ENCODE measurements at places on chromosomes 1 and 21.

DNA sequence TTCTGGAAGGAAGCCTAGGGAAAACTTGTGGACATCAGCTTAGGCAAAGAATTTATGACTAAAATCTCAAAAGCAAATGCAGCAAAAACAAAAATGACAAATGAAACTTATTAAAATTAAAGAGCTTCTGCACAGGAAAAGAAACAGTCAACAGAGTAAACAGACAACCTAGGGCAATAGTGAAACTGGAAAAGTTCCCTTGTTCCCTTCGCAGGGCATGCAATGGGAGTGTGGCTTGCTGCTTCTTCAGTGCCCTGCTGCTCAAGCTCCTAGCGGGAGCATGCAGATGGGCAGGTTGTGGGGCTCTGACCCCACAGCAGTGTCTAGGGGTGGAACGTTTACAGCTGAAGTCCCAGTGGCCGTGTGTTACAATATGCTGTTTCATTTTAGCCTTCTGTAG lies 1797.4 kb downstream of the NCAM2 start:
- no peak for DNase-seq

DNA sequence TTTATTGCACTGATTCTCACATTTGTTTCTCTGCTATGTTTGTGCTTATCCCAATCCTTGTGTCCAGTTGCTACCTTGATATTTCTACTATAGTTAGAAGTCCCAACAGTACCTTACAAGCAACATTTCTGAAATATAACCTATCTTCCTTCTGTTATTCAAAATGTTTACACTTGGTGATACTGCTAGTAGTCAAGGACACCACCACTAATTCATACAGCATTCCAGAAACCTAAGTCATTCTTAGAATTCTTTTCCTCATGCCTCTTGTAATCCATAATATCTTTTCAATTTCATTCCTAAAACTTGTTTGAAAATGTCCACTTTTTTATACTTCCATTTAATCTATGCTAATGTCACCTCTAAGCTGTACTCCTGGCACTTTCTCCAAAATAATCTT lies 2132.1 kb downstream of the NCAM2 start:
- no peak for DNase-seq

GRCh38 chr1:234149217-234149616 lies 224.0 kb upstream of the COA6 start:
- peak; percentile 37 for DNase-seq

DNA sequence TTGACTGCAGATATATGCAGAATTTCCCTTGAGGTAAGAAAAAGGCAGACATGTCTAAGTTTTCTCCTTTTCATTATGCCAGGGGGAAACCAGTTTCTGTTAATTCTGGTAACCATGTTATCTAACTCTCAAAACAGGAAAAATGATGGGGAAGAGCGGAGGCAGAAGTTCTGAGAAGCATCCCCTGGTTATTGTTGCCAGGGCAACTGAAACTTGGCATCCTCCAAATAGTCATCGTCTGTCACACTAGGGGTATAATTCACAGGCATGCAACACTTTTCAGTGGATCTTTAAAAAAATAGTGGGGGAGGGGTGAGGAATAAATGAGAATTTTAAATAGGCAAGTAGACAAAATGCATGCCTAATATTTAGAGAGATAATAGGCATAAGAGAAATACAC lies 715.3 kb upstream of the CXADR start:
- DNase-seq: no peak

DNA sequence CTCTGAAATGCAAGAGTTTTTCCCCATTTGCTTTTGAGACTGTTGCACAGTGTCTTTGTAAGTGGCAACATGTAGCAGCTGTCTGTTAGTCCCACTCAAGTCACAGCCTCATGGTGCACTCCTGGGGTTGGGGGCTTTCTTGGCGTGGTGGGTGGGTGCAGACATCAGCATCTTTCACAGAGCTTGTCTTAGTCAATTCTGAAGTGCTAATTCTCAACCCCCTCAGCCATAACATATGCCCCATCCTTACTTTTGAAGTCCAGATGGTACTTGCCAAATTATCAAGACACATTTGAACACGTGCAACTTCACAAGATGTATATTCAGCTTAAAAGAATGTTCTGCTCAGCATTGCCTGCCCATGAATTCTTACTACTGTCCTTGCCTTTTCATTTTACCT lies 87.1 kb downstream of the VCAM1 start:
- DNase-seq: no peak

GRCh38 chr1:4058122-4058521 lies 158.1 kb upstream of the C1orf174 start:
- DNase-seq: no peak

DNA sequence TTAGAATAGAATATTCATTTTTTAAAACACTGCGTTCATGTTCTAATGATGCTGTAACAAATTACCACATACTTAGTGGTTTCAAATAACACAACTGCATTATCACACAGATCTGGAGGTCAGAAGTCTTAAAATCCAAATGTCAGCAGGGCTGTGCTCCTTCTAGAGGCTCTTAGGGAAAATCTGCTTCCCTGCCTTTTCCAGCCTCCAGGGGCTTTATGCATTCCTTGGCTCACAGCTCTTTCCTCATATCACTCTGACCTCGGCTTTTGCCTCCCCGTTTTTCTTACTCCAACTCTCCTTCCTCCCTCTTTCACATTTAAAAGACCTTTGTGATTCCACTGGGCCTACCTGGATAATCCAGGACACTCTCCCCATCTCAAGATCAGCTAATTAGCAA lies 18.6 kb upstream of the FMN2 start:
- no peak for DNase-seq

DNA sequence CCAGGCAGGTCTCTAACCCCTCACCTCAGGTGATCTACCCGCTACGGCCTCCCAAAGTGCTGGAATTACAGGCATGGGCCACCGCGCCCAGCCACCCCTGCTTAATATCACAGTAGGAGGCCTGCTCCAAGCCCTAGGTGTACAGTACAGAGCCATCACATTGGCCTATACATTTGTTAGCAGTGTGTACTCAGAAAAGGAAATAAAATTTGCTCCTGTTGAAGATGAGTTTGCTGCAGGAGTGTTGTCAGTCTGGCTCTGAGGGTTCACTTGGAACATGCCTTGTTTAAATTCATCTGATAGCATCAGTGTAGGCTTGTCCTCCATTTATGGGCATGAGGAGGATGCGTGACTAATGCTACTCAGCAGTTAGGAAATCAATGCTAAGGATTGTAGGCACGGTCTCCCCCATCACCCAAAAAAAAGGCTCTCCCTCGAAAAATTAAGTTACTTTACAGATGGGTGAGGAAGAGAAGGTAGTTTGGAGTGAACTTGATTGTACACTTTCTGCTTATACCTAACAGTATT lies 4.6 kb upstream of the ENAH start:
- peak; percentile 74 for DNase-seq

GRCh38 chr1:46522184-46522968 lies 29.1 kb downstream of the KNCN start:
- no peak for DNase-seq

- DNase-seq: no peak
Measured at GRCh38 chr1:226631229-226632000, 82.9 kb downstream of the STUM start.

- no peak for DNase-seq
Measured at GRCh38 chr21:44519346-44520325, 20.4 kb downstream of the KRTAP10-1 start.

DNA sequence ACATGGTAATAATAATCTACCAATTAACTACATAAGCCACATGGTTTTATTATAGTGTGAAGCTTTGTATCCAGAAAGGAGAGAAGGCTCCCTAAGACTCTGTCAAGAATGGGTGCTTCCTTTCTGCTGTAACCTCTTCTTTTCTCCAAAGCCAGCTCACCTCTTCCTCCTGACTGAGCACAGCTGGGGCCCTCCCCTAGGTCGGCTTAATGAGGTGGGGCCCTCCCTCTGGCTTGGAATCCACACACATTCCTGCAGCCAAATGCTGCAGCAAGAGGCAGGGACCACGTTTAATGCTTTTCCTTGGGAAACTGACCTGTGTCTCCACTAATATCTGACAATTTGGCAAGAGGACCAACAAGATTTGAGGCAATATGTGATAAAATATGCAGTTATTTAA lies 94.8 kb downstream of the DSCAM start:
- no peak for DNase-seq

DNA sequence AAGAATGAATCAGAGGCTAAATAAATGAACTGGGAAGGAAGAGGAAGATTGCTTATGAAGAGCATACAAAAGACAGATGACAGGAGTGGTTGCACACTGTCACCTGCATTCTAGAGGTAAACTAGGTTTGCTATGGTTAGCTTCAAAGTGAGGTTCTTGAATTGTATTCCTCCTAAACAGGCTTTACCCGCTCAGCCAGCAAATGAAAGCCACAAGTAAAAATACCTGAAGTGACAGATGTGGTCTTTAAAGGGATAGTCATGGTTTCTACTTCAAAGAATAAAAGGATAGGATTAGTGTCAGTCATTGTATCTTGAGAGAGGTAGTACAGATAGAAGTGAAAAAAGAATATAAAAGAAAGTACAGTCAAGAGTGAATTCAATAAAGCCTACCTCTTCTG lies 32.4 kb upstream of the PRDX6 start:
- no peak for DNase-seq

GRCh38 chr1:31569596-31570173 lies 6.6 kb upstream of the TINAGL1 start:
- DNase-seq: no peak

- DNase-seq: no peak
Measured at GRCh38 chr1:62998845-62999649, 215.1 kb downstream of the ATG4C start.

DNA sequence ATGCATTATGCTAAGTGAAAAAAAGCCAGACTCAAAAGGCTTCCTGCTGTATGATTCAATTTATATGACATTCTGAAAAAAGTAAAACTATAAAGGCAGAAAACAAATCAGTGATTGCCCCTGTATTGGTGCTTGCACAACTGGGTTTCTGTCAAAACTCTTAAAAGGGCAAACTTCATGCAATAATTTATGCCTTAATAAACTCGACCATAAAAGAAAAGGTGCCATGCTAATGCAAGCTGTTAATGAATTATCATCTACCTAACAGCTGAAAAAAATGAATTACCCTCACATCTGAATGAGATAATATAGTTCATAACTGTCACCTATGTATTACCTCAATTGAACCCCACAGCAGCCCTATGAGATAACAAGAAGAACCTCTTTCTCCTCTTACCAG lies 120.8 kb upstream of the ATP1A1 start:
- no peak for DNase-seq

DNA sequence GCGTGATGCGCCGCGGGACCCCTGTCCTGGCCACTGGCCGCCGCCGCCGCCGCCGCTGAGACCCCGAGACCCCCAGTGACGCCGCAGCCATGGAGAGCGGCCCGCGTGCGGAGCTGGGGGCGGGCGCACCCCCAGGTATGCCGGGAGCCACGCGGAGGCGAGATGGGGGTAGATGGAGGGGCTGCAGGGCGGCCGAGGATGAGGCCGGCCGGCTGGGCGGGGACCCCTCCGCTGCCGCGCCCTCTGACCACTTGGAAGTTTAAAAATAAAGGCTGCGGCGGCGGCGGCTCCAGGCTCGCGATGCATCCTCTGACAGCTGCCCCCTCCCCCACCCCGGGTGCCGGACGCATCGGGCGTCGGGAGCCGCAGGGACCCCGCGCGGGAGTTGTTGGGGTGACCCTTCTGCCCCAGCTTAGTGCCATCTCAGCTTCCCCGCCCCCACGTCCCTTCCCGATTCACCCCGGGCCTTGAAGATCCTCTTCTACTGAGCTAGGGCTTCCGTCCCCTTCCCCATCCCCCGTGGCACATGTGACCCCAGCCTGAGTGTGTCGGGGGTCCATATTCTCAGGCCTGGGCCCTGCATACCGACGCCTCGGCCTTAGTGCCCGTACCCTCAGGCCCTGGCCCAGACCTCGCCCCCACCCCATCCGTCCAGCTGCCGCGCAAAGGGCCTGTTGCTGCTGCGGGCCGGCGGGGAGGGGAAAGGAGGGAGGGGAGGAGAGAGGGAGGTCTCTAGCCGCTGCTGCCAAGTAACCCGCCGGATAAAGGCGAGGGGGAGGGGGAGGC lies 562 bp downstream of the MAP7D1 start:
- no peak for DNase-seq

DNA sequence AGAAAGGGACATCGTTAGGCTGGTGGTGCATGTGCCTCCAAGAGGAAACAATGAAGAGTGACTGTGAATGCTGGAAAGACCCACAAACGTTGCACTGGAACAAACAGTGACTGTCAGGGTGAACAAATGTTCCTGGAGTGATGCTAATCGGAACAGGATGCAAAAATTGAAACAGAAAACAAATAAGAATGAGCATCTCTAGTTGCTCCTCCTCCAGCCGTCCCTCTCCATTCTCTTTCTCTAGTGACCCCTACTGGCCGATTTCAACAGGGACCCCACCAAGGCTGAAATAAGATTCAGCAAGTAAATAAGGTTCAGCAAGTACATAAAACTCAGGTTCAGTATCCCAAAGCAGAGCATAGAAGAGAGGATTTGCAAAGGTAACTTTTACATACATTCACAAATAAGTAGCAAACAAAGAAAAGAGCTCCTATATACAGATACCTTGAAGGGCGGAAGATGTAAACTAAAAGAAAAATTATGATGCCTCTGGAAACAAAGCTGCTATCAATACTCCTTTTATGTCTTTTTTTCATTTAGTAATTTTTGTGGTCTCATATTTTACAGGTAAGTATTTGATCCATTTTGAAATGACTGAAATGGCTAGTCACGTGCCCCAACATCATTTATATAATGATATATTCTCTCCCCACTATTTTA lies 836.1 kb upstream of the ADAMTS5 start:
- DNase-seq: no peak

DNA sequence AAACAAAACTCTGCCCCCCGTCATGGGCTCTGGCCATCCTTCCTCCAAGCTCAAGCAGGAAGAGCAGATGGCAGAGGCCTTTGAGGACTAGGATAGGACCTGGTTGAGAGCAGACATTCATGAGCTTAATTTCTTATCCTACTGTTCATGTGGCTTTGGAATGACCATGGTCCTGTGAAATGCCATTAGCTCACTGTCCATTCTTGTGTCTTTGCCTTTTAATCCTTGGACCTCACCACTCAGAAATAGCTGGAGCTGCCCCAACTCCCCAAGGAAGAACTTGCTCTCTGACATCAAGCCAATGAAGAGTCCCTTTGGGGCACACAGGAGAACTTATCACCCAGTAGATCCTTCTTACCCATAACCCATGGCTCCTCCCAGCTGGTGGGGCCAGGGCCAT lies 11.6 kb upstream of the FAM20B start:
- no peak for DNase-seq

GRCh38 chr1:209720826-209721225 lies 16.2 kb downstream of the HSD11B1 start:
- no peak for DNase-seq

DNA sequence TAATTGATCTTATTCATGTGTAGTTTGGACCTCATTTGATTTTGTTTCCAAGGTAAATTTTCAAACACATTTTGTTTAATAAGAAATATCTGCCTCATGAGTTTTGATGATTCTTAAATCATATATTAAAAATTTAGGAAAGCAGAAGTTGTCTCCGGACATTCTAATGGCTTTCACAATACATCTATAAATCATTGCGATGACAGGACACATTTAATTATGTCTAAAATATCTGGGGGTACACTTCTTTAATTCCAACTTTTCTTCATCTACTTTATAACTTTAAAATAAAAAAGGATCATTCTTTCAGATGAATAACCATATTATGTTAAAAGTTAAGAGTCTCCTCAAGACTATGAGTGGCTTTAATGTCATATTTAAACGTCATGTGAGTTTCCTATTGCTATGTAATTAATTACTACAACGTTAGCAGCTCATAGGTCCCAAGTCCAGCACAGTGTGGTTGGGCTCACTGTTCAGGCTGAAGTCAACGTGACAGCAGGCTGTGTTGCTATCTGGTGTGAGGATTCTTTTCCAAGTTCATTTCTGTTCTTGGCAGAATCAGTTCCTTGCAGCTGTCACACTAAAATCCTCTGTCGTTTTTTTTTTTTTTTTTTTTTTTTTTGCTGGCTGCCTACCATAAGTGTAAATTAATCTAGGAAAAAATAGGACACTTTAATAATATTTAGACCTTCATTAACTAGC lies 893.5 kb downstream of the LTN1 start:
- no peak for DNase-seq

Measured in HS-5 (cell line).